Activated CD8-positive, alpha-beta memory T cell treated with anti-CD3 and anti-CD28 coated beads for 1 hour (primary cell): ENCODE measurements at places on chromosomes 3 and 15.

GRCh38 chr15:101664303-101664913 is 12.2 kb upstream of the TM2D3 start:
- DNase-seq, result no peak

DNA sequence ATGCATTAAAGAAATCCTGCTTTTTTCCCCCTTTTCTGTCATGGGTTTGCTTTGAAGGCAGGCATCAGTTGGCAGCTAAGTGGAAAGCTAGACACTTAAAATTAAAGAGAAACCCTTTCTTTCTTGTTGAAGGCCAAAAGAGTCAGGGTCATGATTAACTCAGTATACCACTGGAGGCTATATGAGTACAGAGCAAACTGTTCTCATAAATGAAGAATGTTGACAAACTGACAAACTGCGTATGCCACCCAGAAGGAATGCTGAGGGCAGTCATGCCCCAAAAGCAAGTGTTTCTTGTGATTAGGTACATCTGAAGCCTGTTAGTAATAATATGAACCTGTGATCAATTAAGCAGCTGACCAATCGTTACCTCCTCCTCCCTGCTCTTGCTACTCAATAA is 43.6 kb upstream of the COL6A6 start:
- no peak for DNase-seq

DNA sequence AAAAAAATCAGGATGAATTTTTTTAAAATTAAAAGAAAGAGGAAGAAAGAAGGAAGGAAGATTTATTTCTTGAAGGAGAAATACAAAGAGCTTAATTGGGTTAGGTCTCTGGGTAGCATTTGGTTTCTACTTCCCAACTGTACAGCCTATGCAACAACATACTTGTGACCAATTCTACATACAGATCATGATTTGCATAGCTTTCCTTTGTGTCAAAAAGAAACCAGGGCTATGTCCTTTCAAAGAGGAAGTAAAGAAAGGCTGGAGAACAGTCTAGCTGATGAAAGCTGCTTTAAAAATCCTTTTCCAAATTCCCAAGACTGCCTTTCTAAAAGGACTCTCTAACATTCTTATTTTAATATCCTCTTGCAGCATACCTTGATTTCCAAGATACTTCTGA is 6.1 kb upstream of the HGD start:
- DNase-seq, result no peak

DNA sequence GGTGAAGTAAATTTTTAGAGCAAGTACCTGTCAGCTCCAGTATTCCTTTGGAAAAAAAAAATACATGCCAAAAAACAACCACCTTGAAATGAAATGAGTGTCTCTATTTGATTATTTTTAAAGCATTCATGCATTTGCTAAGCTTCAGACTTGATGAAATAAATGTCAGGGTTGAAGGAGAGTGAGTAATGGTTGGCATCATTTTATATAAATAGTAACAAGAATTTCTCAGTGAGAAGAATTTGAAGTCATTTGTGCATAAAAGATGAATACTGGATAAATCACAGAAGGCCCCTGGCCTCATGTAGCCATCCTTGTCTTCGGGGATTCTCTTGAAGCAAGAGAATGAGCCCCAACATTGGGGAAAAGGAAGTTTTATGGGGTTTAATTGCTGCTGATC is 318.4 kb downstream of the LPP start:
- DNase-seq, result no peak

DNA sequence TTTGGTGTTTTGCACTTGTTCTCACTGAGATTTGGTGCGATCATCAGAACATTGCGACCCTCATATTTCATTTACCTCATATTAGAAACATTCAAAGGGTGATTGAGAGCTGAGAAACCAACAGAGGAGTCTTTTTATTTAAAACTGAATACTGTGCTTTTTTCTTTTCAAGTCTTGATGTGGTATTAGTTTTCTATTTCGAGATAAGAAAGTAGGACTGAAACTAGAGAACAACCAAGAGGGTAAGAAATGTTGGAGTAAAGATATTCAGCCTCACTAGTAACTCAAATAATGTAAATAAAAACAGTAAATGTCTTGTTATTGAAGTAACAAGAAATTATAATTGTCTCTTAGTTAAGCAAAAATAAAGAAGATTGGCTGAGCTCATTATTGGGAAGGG is 26.5 kb downstream of the EFHB start:
- no peak for DNase-seq

- no peak for DNase-seq
Measured at GRCh38 chr3:100545371-100545770, 53.0 kb downstream of the TMEM45A start.

DNA sequence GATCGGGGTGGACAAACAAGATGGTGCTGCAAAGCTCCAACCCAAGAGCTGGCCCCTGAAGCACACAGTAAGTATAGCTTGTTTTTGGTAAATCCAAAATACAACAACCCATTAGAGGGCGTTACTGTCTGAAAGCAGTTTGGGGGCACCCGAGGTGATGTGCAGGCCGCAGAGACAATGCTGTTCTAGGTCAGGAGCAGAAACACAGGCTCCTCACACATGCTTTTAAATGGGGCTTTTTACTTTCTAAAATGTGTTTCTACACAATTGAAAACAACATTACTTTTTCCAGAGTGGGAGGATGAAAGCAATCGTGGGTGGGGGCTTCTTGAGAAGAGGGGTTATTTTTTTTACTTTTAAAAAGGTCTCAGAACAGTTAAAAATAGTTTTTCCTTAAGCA is 1029.3 kb upstream of the CFAP20DC start:
- DNase-seq, result no peak

GRCh38 chr3:16813336-16813735 is 71.4 kb upstream of the PLCL2 start:
- no peak for DNase-seq

DNA sequence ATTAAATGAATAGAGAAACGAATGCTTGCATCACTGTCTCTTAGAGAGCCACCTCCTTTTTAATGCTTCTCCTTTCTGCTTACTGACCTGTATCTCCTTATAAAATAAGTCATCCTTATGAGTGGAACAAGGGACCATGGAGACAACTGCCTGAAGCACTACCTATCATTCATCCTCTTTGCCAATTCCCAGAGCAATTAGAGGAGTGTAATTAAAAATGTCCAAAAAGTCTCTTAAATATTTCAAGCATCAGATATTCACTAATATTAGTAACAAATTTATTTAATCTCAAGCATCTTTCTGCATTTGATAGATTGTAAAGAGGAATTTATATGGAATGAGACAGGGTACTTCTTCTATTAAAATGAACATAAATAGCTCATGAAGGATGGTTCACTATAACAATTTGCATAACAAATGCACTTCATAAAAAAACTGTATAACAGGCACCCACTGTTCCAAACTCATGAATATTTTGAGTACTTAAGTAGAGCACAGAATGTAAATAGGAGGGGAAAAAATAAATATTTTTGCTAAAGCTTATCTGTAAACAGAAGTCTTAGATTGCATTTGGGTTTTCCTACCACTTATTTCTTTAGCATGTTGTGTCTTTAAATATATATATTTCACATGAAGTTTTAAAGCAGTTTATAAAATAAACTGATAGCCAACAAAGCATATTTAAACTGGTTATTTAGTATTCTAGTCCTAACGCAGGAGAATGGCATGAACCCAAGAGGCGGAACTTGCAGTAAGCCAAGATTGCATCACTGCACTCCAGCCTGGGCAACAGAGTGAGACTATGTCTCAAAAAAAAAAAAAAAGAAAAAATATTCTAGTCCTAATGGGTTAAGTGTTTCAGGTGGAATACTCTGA is 269.3 kb downstream of the TBL1XR1 start:
- no peak for DNase-seq

DNA sequence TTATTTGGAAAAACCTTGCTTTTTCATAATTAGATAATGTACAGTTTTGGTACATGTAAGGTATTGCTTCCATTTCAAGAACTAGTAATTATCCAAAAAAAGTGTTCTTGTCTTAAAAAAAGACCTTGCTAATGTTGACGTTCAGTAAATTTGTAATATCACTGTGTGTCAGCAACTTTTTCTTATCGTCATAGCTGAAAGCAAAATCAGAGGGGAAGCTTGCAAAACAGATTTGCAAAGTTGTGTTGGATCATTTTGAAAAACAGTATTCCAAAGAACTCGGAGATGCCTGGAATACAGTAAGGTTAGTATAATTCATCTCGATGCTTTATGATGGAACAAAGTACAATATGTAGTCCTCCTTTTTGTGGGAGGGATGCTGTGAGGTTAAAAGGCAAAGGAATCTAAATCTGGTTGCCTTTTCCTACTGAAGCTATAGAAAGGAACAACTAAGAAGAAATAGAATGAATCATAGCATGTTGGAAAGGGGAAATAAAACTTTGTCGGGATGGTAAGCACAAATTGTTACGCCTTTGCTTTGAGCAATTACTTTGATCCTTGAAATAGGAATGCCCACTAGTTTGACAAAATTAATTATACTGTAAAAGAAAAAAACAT is 1.5 kb downstream of the NSUN3 start:
- no peak for DNase-seq

DNA sequence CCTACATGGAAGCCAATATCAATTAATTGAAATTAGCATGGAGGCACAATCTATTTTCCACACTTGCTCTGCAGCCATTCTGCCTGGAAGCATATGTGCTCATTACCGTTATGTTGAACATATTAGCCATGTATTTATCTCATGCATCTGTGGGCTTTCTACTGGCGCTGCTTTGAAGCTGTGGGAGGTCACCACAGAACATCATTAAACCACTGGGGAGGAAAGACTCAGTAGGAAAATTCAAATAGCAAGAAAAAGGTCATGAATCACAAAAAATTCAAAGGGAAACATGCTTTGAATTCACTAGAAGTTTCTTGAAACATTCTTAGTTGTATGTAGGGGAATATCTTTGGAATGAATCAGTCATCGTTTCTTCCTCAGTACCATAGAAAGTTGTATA is 652.5 kb downstream of the EDEM1 start:
- no peak for DNase-seq

DNA sequence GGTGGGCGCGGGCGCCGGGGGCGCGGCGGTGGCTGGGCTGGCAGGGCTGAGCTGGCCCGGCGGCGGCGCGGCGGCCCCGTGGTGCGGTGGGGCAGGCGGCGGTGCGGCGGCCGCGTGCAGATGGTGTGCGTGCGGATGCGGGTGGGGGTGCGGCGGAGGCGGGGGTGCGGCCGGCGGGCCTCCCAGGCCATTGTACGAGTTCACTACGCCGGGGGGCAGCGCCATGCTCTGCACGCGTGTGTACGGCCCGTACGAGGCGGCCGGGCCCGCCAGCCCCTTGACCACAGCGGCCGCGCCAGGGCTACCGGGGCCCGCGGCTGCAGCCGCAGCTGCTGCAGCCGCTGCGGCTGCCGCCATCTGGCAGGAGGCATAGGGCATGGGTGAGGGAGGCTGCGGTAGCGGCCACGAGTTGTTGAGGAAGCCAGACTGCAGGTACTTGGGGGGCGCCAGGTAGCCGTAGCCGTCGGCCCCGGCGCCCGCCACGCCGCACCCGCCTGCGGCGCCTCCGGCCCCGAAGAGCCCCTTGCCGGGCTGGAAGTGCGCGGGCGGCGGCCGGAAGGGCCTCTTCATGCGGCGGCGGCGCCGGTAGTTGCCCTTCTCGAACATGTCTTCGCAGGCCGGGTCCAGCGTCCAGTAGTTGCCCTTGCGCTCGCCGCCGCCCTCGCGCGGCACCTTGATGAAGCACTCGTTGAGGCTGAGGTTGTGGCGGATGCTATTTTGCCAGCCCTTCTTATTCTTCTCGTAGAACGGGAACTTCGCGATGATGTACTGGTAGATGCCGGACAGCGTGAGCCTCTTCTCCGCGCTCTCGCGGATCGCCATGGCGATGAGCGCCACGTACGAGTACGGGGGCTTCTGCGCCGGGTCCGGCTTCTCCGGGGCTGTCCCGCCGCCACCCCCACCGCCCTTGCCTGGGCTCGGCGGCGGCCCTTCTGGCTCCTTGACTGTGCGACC is 951 bp downstream of the FOXL2 start:
- DNase-seq, result no peak

DNA sequence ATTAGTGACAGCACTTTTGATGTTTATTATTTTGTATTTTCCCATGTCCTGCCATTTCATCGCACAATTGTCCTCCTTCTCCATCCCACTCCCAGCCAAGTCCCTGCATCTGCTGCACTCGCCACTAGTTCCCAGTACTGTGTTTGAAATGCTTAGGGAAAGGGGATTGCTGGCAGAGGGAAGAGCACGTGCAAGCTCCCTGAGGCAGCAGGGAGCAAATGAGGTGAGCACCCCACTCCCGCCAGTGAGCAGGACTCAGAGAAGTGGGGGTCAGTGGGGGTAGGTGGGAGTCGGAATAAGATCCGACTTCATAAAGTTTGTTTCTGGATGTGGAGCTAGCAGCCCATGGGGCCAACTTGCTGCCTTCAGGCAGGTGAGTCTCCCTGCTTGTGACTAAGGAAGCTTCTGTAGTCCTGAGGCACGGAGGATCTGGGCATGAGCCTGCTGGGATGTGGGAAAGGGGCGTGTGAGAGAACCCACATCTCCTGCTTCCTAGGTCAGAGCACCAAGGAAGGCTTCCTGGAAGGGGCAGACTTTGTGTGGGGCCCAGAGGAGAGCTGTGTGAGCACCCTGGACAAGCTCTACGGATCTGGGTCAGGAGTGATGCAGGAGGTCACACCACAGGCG is 99.7 kb upstream of the TLE3 start:
- no peak for DNase-seq

GRCh38 chr3:118186051-118186450 is 848.6 kb downstream of the IGSF11 start:
- DNase-seq, result no peak
